ENCODE measurements at places on chromosomes 3 and 15. TPM values are rescaled to one million over a fixed set of nuclear protein-coding genes. Genes with fewer than 3 reads are reported as not detected.

GRCh38 chr3:184186184-184186901 is at the start of gene ABCF3:
ABCF3 (plus strand) TSS chr3:184186199; CDS start chr3:184186208, 9 bp downstream.
- DNase-seq: no peak

DNA sequence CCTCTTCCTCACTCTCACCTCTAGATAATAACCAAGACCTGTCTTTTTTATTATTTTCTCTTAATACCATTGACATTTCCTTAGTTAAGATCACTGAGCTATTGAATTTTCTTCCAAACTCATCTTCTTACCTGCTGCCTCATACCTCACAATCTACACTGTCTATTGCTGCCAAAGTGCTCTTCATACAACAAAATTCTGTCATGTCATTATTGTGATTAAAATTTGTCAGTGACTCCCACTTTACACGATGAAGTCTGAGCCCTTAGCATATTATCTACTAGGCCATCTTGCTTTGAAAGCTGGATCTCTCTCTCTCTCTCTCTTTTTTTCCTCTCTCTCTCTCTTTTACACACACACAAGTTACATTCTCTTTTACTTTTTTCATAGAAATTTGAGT is 73.3 kb downstream of the NSUN3 start:
- no peak for DNase-seq

The TERC gene
- 52.0 TPM for total RNA-seq

The PLSCR2 gene
- total RNA-seq: not detected
